ENCODE measurements at places on chromosomes 11 and 22.

DNA sequence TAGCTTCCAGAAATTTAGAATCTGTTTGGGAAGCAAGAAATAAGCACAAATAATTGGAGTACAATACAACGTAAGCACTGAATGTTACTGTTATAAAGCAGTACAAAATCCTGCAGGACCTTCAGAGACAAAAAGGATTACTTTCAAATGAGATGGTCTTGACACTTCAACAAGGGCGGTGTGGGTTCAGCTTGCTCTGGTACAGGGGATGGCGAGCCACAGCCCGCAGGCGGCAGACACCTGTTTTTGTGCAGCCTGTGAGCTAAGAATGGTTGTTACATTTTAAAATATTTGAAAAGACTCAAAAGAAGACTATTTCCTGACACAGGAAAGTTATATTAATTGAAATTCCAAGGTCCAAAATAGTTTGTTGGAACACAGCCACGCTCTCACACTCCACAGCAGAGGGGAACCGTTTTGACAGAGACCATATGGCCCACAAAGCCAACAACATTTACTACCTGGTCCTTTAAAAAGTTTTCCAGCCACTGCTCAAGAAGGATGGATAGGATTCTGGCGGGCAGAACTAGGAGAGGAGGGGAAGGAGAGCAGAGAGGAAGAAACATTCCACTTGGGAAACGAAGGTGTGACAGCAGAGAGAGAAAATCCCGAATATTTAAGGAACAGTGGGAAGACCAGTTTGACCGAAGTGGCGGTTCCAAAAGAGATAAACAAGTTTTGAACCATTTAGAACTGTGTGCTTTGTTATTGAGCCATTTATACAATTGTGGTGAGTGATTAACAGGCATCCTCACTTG is 6.3 kb downstream of the PRDM10 start:
- no peak for DNase-seq

DNA sequence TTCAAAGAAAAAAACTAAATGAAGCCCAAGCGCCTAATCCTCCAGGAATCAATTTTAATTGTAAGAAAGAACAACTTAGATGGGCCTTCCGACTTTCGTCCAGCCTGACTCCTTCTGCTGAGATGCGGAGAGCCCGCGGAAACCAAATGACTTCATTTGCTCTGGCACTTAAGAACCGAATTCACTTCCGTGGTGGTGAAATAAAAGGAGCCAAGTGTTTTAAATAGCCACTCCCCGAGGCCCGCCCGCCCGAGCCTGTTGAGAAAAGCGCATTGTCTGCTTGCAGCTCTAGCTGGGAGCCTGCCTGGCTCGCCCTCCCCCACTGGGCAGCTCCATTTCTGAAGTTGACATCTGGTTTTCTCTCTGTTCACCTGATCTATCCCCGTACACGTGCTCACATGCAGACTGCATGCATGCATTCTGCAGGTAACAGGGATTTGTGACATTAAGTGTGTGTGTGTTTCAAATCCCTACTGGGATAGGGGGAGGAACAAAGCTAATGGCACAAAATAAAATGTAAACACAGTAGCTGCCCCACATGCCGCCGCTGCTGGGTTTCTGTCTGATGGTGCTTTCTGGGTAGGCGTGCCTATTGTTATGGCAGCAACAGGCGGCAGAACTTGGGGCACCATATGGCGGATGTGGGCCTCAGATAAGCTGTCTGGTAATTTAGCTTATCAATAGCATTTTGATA is 6.2 kb downstream of the TEAD1 start:
- DNase-seq, result peak; percentile 52

GRCh38 chr11:36411202-36411640 is 98.9 kb downstream of the TRAF6 start:
- peak; percentile 76 for DNase-seq

DNA sequence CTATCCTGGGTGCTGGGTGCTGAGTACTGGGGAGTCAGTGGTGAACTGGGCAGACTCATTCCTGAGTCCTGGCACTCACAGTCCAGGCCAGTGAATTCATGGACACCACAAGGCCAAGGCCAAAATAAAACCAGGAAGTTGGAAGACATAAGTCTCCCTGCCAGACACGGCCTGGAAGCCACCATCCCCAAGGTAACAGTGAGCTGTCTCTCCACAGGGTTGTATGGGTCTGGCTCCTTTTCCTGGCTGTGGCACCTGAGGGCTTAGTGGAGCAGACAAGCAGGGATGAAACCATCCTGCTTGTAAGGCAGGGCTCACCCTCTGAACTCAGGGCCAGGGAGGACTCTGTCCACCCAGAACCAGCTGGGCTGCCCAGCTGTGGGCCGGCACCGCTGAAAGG is 54.7 kb upstream of the ALX4 start:
- no peak for DNase-seq

GRCh38 chr11:67539550-67539949 is 16.3 kb upstream of the CABP2 start:
- peak; percentile 9 for DNase-seq

DNA sequence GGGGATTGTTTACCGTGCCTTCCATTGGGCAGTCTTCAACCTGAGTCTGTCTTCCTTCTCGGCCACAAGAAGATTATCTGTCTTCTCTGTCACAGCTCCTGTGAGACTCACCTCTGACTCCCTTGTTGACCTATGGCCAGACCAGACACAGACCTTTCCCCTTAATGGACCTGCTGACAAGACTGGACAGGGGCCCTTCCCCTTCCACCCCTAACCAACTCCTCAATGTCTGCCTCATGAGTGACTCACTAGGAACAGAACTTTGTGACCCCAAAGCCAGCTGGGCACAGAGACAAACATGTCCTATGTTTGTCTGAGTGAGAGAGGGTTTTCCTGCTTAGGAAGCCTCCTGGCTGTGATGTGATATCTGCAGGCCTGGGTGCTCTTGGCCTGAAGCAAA is 405.0 kb downstream of the BRD1 start:
- DNase-seq, result no peak

- DNase-seq, result no peak
Measured at GRCh38 chr11:56817661-56818060, 69.2 kb upstream of the OR9G4 start.

- no peak for DNase-seq
Measured at GRCh38 chr11:107719557-107720302, 7.9 kb upstream of the SLN start.

- DNase-seq, result no peak
Measured at GRCh38 chr11:15169815-15170551, 55.3 kb downstream of the INSC start.

DNA sequence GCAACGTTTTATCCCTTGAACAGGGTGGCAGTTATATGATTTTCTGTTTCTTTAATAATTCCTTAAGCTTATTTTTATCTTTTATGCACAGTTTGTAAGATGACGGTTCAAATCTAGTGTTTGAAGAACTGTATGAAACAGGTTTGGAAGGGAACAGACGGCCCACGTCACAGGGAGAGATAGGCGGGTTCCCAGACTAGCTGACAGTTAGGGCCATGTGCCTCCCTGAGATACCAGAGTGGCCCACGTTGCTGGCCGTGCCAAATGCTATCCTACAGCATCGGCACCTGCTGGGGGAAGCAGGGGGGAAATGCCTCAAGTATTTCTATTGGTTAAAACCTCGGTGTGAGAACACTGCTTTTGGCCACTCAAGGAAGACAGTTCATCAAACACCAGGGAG is 50.2 kb upstream of the BID start:
- DNase-seq, result peak; percentile 98

GRCh38 chr11:17923217-17923616 is 89.6 kb downstream of the SERGEF start:
- DNase-seq, result no peak

- DNase-seq, result peak; percentile 64
Measured at GRCh38 chr22:41512421-41513194, 31.7 kb downstream of the POLR3H start.

GRCh38 chr22:37690407-37690806 is 4.3 kb downstream of the NOL12 start:
- no peak for DNase-seq

GRCh38 chr11:41281131-41281742 is 178.2 kb downstream of the LRRC4C start:
- DNase-seq, result no peak

DNA sequence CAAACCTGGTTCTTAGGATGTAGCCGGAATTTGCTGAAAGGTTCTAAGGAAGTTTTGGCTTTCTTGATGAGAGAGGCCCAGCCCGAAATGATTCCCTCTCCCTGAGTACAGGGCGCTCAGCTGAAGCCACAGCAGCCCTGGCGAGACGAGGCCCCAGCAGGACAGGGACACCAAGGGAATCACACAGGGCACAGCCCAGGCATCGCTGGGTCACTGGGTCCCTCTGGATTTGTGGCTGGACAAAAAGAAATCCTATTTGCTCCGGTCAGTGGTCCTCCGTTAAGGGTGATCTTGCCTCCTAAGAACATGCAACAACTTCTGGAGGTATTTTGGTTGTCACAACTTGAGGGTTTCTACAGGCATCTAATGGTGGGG is 6.4 kb downstream of the FGF19 start:
- no peak for DNase-seq

- DNase-seq, result peak; percentile 72
Measured at GRCh38 chr11:61747192-61747966, 5.1 kb upstream of the MYRF start.

- no peak for DNase-seq
Measured at GRCh38 chr22:43434275-43434927, 22.6 kb downstream of the MPPED1 start.

Data from hematopoietic multipotent progenitor cell treated with erythropoietin and hydrocortisone succinate and interleukin-3 and kit ligand, for 6 days (in vitro differentiated cells).